Dermis microvascular lymphatic vessel endothelial cell (primary cell): ENCODE measurements at places on chromosomes 16 and 17. TPM values are rescaled to one million over a fixed set of nuclear protein-coding genes. Genes with fewer than 3 reads are reported as not detected.

Gene HBZ
- total RNA-seq, result not detected in 2 replicates

Gene ITGB4
- total RNA-seq, result 16.9 and 37.6 TPM in 2 replicates

Gene TPSAB1
- not detected in 2 replicates for total RNA-seq

Gene PRDM7
- total RNA-seq, result not detected in 2 replicates

Gene CACNG3
- total RNA-seq, result not detected in 2 replicates

Gene RAMP2
- 6.0 and 25.9 TPM in 2 replicates for total RNA-seq

Gene CSH1
- total RNA-seq, result not detected in 2 replicates

Gene DVL2
- total RNA-seq, result 28.6 and 37.0 TPM in 2 replicates

Gene YBX2
- 0.25 and 0.26 TPM in 2 replicates for total RNA-seq

Gene TP53TG3C
- total RNA-seq, result not detected in 2 replicates

Gene DNAAF8
- total RNA-seq, result 0.13 TPM in 2 replicates

Gene MYOCD
- under 0.01 and 0.25 TPM in 2 replicates for total RNA-seq
